Right forelimb (tissue), 1 donor: ENCODE measurements at places on chromosomes 12 and 14.

GRCh38 chr14:101622251-101623076, 61.2 kb downstream of the DIO3 start:
- no peak for DNase-seq

GRCh38 chr12:113271466-113271852, 50.2 kb downstream of the TPCN1 start:
- no peak for DNase-seq

- no peak for DNase-seq
Observed at GRCh38 chr12:113005762-113006161, 27.4 kb downstream of the OAS2 start.

GRCh38 chr12:86772696-86773095, 516.5 kb upstream of the MGAT4C start:
- DNase-seq, result no peak

DNA sequence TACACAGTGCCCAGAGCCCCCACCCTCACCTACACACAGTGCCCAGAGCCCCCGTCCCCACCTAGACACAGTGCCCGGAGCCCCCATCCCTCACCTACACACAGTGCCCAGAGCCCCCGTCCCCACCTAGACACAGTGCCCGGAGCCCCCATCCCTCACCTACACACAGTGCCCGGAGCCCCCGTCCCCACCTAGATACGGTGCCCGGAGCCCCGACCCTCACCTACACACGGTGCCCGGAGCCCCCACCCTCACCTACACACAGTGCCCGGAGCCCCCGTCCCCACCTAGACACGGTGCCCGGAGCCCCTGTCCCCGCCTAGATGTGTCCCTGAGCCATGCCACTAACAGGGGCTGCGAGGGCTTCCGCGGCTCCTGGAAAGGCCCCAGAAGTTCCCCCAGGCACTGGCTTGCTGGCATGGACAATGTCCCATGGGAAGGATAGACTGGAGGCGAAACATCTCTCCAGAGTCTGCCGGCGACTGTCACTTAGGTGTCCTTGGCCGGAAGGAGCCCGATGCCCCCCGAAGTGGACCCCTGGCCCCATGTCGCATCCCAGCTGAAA, 146.0 kb downstream of the PIWIL1 start:
- no peak for DNase-seq

GRCh38 chr12:63348556-63348955, 197.6 kb upstream of the AVPR1A start:
- DNase-seq, result no peak

GRCh38 chr12:7188562-7189397, 706 bp upstream of the PEX5 start:
- peak; percentile 67 for DNase-seq

- DNase-seq, result no peak
Observed at GRCh38 chr12:68327896-68328295, 4.3 kb downstream of the MDM1 start.

- peak; percentile 78 for DNase-seq
Observed at GRCh38 chr14:61456720-61457119, 135.3 kb downstream of the PRKCH start.

- no peak for DNase-seq
Observed at GRCh38 chr12:115693970-115694369, 583.5 kb downstream of the MED13L start.

- DNase-seq, result no peak
Observed at GRCh38 chr14:67710209-67710608, 8.5 kb downstream of the RDH12 start.

- no peak for DNase-seq
Observed at GRCh38 chr12:88113871-88114270, 28.0 kb downstream of the CEP290 start.

DNA sequence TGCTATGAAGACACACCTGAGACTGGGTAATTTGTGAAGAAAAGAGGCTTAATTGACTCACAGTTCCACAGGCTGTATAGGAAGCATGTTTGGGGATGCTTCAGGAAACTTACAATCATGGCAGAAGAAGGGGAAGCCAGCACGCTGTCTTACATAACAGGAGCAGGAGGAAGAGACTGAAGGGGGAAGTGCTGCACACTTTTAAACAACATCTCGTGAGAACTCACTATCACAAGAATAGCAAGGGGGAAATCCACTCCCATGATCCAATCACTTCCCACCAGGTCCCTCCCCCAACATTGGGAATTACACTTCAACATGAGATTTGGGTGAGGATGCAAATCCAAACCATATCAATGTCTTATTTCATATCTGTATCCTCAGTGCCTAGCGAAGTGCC, 307.2 kb downstream of the ATP23 start:
- no peak for DNase-seq

GRCh38 chr12:2108166-2108565, 55.4 kb downstream of the CACNA1C start:
- no peak for DNase-seq

GRCh38 chr14:61403411-61403810, 82.0 kb downstream of the PRKCH start:
- DNase-seq, result no peak

DNA sequence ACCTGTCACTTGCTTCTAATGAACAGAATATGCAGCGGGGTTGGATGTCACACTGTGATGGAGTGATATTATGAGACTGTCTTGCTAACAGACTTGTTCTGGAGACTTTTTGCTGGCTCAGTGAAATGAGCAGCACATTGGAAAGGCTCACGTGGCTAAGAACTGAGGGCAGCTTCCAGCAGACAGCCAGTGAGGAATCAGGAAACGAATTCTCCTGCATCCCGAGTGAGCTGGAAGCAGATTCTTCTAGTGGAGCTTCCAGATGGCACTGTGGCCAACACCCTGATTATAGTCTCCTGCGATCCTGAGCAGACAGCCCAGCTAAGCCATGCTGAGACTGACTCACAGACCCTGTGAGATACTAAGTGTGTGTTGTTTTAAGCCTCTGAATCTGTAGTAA, 16.1 kb upstream of the TSPAN9 start:
- DNase-seq, result no peak

GRCh38 chr14:94098326-94098992, 12.1 kb upstream of the IFI27 start:
- DNase-seq, result no peak

GRCh38 chr12:70078161-70078560, 165.1 kb upstream of the CNOT2 start:
- no peak for DNase-seq

- no peak for DNase-seq
Observed at GRCh38 chr14:98028162-98028561, 1231.0 kb downstream of the VRK1 start.

- no peak for DNase-seq
Observed at GRCh38 chr12:46265102-46265501, 3.7 kb downstream of the SLC38A1 start.

DNA sequence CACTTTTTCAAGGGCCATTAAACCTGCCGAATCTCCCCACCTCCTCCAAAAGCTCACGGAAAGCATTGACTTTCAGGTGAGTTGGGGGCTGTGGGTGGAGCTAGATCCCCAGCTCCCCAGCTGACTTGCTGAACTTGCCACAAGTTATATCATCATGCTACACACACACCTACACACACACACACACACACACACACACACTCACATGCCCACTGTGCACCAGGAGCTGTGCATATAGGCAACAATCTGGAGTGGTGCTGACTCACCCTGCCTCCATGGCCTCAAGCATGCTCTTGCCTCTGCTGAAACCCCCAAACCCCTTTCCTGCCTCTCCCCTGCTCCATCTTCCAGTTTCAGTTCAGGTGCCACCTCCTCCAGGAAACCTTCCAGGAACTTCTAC, 26.1 kb downstream of the SERPINA3 start:
- DNase-seq, result no peak
